ENCODE measurements at places on chromosomes 7 and 10. TPM values are rescaled to one million over a fixed set of nuclear protein-coding genes. Genes with fewer than 3 reads are reported as not detected.

DNA sequence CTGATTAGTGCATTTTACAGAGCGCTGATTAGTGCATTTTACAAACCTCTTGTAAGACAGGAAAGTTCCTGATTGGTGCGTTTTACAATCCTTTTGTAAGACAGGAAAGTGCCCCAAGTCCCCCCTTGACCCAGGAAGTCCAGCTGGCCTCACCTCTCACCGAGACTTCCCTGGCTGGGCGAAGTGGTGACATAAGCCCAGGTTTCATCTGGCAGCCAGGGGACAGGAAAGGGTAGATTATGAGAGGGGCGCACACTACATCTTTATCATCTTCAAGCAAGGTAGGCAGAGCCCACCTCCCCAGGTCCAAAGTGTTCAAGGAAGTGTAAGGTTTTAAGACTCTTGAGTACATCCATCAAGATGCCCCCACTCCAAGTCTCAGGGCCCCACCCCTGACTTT lies 5.5 kb upstream of the GDF10 start:
- DNase-seq, result no peak

GRCh38 chr7:29955075-29955792 lies 34.4 kb downstream of the SCRN1 start:
- DNase-seq, result no peak

- no peak for DNase-seq
Observed at GRCh38 chr7:29922921-29923700, 66.5 kb downstream of the SCRN1 start.

GRCh38 chr10:48439581-48440041 lies 133.1 kb downstream of the MAPK8 start:
- DNase-seq, result peak; percentile 31

GRCh38 chr10:43782814-43783213 lies 134.1 kb upstream of the ZNF32 start:
- no peak for DNase-seq

- peak; percentile 80 for DNase-seq
Observed at GRCh38 chr7:140924019-140924820, 509 bp downstream of the BRAF start.

DNA sequence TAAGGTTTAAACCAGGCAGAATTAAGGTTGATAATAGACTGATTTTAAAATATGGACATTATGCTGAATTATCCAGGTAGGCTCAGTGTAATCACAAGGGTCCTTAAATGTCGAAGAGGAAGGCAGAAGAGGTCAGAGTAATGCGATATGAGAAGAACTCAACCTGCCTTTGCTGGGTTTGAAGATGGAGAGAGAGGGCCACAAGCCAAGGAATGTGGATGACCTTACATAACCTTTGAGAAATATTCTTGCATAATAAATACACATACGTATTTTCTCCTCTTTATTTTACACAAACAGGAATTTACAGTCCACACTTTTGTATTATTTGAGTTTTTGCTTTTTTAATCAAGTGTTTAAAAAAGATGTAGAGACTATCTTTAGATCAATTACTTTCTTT lies 88.5 kb downstream of the ST7 start:
- no peak for DNase-seq

GRCh38 chr7:121123032-121123431 lies 134.5 kb downstream of the CPED1 start:
- DNase-seq, result no peak

DNA sequence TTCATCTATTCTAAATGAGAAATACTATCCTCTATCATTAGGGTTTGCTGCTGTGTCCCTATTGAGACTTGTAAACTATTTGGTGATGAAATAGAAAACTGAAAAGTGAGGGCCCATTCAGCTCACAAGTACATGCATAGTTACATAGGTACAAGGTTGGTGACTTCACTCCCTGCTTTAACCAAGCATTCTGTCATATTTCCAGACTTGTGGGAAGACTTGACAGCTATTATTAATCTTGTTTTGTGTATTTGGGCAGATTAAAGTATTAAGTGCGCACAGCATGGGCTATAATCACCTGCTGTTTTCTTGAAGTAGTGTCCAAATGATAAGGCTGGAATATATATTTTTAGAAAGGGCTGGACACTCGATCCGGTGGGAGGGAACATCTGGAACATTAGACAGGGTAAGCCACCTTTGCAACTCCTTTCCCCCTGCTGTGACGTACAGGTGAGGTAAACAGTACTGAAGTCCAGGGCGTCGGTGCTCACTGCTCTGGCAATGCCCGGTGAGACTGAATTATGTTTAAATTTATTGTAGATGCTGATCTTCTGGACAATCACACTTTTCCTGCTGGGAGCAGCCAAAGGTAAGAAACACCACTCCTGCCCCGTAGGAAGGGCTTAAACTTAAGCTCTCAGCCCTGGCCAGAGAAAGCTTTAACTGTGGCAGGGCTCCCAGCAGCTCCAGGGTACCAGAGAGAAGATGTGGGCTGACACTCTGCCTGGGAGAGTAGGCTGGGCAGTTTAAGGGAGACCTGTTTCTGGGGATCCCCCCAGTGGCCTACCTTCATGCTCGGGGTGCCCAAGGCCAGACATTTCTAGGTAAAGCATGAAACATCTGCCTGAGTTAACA lies at the start of gene PNLIPRP1:
Gene PNLIPRP1 (plus strand): TSS at position 370 of the 855 bp plus-strand sequence. CDS start 171 bp downstream, at position 541.
- no peak for DNase-seq

DNA sequence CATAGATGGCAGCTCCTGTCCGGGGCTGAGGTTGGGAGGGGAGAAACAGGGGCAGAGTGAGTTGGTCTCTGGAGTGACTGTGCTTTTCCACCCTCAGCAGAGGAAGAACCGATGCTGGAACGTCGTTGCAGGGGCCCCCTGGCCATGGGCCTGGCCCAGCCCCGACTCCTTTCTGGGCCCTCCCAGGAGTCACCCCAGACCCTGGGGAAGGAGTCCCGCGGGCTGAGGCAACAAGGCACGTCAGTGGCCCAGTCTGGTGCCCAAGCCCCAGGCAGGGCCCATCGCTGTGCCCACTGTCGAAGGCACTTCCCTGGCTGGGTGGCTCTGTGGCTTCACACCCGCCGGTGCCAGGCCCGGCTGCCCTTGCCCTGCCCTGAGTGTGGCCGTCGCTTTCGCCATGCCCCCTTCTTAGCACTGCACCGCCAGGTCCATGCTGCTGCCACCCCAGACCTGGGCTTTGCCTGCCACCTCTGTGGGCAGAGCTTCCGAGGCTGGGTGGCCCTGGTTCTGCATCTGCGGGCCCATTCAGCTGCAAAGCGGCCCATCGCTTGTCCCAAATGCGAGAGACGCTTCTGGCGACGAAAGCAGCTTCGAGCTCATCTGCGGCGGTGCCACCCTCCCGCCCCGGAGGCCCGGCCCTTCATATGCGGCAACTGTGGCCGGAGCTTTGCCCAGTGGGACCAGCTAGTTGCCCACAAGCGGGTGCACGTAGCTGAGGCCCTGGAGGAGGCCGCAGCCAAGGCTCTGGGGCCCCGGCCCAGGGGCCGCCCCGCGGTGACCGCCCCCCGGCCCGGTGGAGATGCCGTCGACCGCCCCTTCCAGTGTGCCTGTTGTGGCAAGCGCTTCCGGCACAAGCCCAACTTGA lies 2.7 kb downstream of the REPIN1 start:
- no peak for DNase-seq

GRCh38 chr7:73343671-73344380 lies 15.9 kb downstream of the FKBP6 start:
- DNase-seq, result no peak

GRCh38 chr10:47222461-47222860 lies 77.5 kb upstream of the GDF10 start:
- no peak for DNase-seq

DNA sequence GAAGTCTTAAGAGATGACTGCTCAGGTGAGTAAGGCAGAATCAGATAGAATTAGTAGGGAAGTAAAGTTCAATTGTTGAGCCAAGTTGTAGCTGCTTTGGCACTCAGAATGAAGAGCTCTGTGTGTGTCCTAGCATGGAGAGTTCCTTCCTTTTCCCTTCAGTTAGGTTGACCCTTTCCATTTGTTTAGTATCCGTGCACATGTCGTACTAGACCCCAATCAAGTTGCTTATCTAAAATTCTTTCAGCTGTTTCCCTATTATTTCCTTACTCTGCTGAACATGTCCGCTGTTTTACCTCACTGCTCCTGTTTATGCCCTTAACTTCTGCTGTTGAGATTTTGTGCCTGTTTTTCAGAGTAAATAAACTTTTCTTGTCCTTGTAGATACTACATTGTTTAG lies 13.3 kb downstream of the ZNF655 start:
- DNase-seq, result no peak

DNA sequence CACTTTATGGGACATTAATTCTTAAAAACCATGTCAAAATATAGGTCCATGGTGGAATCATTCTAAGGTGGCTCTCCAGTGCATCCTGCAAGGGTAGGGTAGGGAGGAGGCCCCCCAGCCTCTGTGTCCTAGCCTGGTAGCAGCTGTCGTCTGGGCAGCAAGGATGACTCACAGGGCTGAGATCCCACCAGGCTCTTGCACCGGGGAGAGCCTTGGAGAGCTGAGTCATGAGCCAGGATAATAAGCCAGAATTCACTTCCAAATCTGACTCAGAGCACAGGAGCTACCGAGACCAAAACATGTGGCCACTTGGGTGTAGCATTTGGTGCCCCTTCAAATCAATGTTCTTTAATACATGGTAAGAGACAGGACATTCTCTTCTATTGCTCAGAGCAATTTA lies 298.5 kb downstream of the NEBL start:
- peak; percentile 71 for DNase-seq

- peak; percentile 100 for DNase-seq
Observed at GRCh38 chr10:79320820-79321493, 26.3 kb upstream of the PPIF start.

DNA sequence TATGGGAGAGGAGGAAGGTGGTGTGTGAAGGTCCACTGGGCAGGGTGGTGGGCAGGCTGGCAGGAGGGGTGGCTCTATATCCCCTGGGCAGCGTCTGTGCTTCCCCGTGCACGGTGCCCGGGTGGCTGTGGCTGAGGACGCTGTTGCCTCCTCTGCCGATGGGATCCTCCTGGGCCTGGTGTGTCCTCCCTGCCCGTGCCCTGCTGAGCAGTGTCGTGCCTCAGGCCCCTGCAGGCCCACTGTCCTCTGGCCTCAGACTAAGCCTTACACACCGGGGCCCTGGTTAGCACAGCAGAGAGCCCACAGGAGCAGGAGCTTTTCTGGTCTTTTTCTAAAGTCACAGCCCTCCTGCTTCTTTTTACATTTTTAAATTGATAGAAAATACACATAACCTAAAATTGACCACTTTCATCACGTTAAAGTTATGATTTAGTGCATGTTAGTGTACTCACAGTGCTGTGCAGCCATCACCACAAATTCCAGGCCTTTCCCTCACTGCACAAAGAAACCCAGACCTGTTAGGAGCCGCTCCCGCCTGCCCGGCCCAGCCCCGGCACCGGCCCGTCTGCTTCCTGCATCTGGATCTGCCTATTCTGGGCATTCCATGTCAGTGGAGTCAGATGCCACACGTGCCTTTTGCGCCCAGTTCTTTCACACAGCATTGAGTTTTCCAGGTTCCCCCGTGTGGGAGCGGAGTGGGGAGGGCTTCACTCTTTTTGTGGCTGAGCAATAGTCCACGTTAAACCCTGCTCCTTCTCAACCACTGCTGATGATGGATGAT lies 19.4 kb downstream of the PFKFB3 start:
- DNase-seq, result peak; percentile 80

DNA sequence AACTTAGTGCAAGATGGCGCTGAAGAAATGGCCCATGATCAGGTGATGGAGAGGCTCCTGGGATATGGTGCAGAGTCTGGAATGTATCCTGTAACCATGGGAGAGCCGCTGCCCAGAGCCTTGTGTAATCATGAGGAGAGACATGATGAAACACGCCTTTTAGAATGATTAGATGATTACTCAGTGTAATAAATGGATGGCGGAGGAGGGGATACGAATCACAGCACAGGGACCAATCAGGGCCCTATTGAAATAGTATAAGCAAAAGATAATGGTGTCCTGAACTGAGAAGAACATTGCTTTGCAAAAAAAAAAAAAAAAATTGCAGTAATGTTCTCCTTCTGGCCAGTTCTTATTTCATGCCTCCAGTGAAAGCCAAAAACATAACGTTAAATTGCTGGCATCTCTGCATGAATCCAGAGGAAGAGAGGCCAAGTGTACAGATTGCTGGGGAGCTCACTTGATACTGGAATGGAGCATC lies 668.5 kb upstream of the AUTS2 start:
- DNase-seq, result peak; percentile 30

DNA sequence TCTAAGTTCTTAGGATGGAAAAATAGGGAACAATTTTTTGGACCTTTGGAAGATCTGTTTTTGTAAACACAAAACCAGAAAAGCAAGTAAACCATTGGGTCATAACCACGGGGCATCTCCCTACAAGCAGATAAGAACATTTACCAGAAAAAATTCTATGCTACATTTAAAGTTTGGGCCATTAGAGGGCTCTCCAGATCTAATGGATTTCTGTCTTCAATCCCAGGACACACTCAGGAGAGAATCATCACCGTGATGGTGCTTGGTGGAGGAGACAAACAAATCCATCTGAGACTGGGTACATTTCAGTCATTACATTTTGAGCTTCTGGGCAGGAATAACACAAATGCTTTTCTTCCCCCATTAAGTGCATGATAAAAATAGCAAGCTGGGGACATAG lies 178.4 kb upstream of the TARP start:
- DNase-seq, result peak; percentile 76

GRCh38 chr7:35035511-35035961 lies 1.7 kb downstream of the DPY19L1 start:
- DNase-seq, result peak; percentile 52

GRCh38 chr10:17785276-17785930 lies 23.7 kb upstream of the MRC1 start:
- peak; percentile 4 for DNase-seq

DNA sequence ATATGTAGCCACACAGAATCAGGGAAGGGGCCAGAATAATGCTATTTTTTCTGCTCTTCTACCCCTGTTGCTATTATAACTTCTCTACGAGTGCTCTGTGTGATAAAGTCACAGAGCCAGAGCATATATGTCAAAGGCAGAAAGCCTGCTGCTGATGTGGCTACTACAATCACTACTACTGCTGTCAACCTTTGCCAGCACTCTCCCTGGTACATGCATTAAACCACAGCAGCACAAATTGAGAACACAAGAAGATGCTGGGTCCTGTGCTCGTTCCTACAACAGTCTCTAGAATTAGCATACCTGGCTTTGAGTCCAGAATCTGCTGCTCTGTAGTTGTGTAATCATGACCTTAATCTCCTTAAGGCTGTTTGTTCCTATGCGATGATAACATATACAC lies 108.6 kb downstream of the SEMA3A start:
- DNase-seq, result no peak

GRCh38 chr10:26217396-26218086 lies 967 bp downstream of the GAD2 start:
- peak; percentile 6 for DNase-seq

Gene GBX1
- not detected for total RNA-seq

Gene PPP1R9A
- total RNA-seq, result not detected

Gene MEOX2
- not detected for total RNA-seq

Gene FGL2
- total RNA-seq, result 3.8 TPM

Gene NKX2-3
- total RNA-seq, result not detected

Gene MGAM2
- not detected for total RNA-seq

Gene OPN4
- not detected for total RNA-seq

Gene BAZ1B
- 49.4 TPM for total RNA-seq

Gene PRLHR
- not detected for total RNA-seq

Gene HOXA11
- 8.3 TPM for total RNA-seq

Gene HEPACAM2
- not detected for total RNA-seq

Gene TLX1
- total RNA-seq, result not detected

Gene SUN3
- not detected for total RNA-seq

All from GM23248 (cell line).